Smooth muscle cell of the pulmonary artery (primary cell): ENCODE measurements at places on chromosomes 11 and 22. TPM values are rescaled to one million over a fixed set of nuclear protein-coding genes. Genes with fewer than 3 reads are reported as not detected.

Gene BCO2
- 1.4 and 1.6 TPM in 2 replicates for total RNA-seq

Gene SPA17
- total RNA-seq = 3.9 and 5.7 TPM in 2 replicates

Gene IL18
- total RNA-seq = 0.07 and 0.23 TPM in 2 replicates

Gene POLR2F
- 39.0 and 39.6 TPM in 2 replicates for total RNA-seq

Gene SHANK2
- 1.8 and 6.5 TPM in 2 replicates for total RNA-seq

Gene TMEM25
- total RNA-seq = 16.1 and 28.1 TPM in 2 replicates

Gene SLCO2B1
- 0.03 TPM in 1 of 2 replicates, not detected in the other for total RNA-seq

Gene OR8D4
- total RNA-seq = not detected in 2 replicates

Gene KRTAP5-9
- total RNA-seq = not detected in 2 replicates

Gene TRIM6
- 3.0 and 5.1 TPM in 2 replicates for total RNA-seq

Gene MPZL3
- total RNA-seq = 0.59 and 1.7 TPM in 2 replicates

Gene TRIM29
- 0.20 and 0.33 TPM in 2 replicates for total RNA-seq

Gene CSRP3
- 0.56 TPM in 1 of 2 replicates, not detected in the other for total RNA-seq

Gene ZC3H7B
- total RNA-seq = 70.1 and 79.1 TPM in 2 replicates

Gene KCNK7
- 0.07 and 0.10 TPM in 2 replicates for total RNA-seq

Gene TNKS1BP1
- total RNA-seq = 89.9 and 90.3 TPM in 2 replicates

Gene TALDO1
- 135 and 192 TPM in 2 replicates for total RNA-seq

Gene LDHAL6A
- total RNA-seq = not detected in 2 replicates

Gene PEX16
- 16.4 and 21.6 TPM in 2 replicates for total RNA-seq

Gene SPI1
- not detected in 2 replicates for total RNA-seq

Gene PTPRJ
- 12.9 and 19.5 TPM in 2 replicates for total RNA-seq

Gene CCDC157
- total RNA-seq = 1.8 and 2.2 TPM in 2 replicates

Gene SCGB1C1
- total RNA-seq = not detected in 2 replicates

Gene IL17REL
- not detected in 2 replicates for total RNA-seq

Gene HIC2
- 3.3 and 3.8 TPM in 2 replicates for total RNA-seq

Gene PAX6
- not detected in 2 replicates for total RNA-seq

Gene ANGPTL5
- 2.7 TPM in 1 of 2 replicates, not detected in the other for total RNA-seq

Gene FAM181B
- total RNA-seq = 0.07 and 0.20 TPM in 2 replicates

Gene CNTF
- 1.8 and 1.9 TPM in 2 replicates for total RNA-seq

Gene SEC14L3
- total RNA-seq = not detected in 2 replicates

Gene BTBD18
- not detected in 2 replicates for total RNA-seq

Gene TYMP
- 15.2 and 18.5 TPM in 2 replicates for total RNA-seq

Gene TSSK2
- total RNA-seq = not detected in 2 replicates

Gene RHOG
- total RNA-seq = 15.5 and 18.2 TPM in 2 replicates

Gene HPX
- total RNA-seq = 0.78 and 0.92 TPM in 2 replicates

Gene TSPAN32
- total RNA-seq = 0.46 TPM in 1 of 2 replicates, not detected in the other

Gene OR5AR1
- not detected in 2 replicates for total RNA-seq

Gene SYT12
- 1.6 and 2.6 TPM in 2 replicates for total RNA-seq

Gene HTR3A
- not detected in 2 replicates for total RNA-seq

Gene ACRV1
- not detected in 2 replicates for total RNA-seq

Gene LSP1
- 0.66 and 4.7 TPM in 2 replicates for total RNA-seq

Gene MS4A15
- not detected in 2 replicates for total RNA-seq

Gene LIF
- 46.1 and 47.4 TPM in 2 replicates for total RNA-seq

Gene PDGFD
- total RNA-seq = 3.2 and 3.9 TPM in 2 replicates

Gene P2RY2
- 0.65 and 0.92 TPM in 2 replicates for total RNA-seq

Gene RNASEH2C
- total RNA-seq = 17.4 and 20.1 TPM in 2 replicates

Gene SRPRA
- 114 and 129 TPM in 2 replicates for total RNA-seq

Gene SCO2
- total RNA-seq = 1.2 and 1.5 TPM in 2 replicates

Gene MRGPRE
- 0.20 TPM in 1 of 2 replicates, not detected in the other for total RNA-seq

Gene SPTBN2
- 1.1 and 4.6 TPM in 2 replicates for total RNA-seq

Gene RASD2
- 0.65 and 2.7 TPM in 2 replicates for total RNA-seq

Gene KDM4E
- not detected in 2 replicates for total RNA-seq

Gene OR10D3
- not detected in 2 replicates for total RNA-seq

Gene SEPTIN3
- 0.07 and 0.30 TPM in 2 replicates for total RNA-seq

Gene OR52L1
- not detected in 2 replicates for total RNA-seq

Gene KRTAP5-11
- total RNA-seq = not detected in 2 replicates
